ENCODE measurements at places on chromosomes 7 and 10. TPM values are rescaled to one million over a fixed set of nuclear protein-coding genes. Genes with fewer than 3 reads are reported as not detected.

Gene SPDYE5
- not detected for total RNA-seq

Gene C7orf33
- total RNA-seq: not detected

Gene GJD4
- total RNA-seq: not detected

DNA sequence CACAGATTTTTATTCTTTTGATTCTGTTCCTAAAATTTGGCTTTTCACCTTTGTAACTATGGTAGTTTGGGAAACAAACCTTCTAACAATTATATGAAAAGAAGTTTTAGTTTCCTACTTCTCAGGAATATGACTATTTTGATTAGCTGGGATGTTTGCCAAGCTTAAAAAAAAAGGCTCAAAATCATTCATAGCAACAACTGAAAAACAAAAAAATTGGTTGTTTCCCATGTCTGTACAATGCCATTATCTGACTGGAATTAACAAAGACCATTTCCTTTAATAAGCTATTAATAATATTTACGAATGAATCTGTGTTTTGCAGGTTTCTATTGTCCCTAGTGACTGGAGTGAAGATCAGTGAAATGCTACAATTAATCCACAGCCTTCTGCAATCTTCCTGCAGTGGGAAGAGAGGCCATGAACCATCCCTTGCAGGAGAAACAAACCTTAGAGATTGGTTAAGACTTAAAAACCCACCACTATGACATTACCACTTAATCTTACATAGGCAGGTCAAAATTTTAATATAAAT is 4.2 kb downstream of the PURB start:
- no peak for DNase-seq

- DNase-seq: no peak
Observed at GRCh38 chr7:16954321-16954720, 72.5 kb upstream of the AGR3 start.

DNA sequence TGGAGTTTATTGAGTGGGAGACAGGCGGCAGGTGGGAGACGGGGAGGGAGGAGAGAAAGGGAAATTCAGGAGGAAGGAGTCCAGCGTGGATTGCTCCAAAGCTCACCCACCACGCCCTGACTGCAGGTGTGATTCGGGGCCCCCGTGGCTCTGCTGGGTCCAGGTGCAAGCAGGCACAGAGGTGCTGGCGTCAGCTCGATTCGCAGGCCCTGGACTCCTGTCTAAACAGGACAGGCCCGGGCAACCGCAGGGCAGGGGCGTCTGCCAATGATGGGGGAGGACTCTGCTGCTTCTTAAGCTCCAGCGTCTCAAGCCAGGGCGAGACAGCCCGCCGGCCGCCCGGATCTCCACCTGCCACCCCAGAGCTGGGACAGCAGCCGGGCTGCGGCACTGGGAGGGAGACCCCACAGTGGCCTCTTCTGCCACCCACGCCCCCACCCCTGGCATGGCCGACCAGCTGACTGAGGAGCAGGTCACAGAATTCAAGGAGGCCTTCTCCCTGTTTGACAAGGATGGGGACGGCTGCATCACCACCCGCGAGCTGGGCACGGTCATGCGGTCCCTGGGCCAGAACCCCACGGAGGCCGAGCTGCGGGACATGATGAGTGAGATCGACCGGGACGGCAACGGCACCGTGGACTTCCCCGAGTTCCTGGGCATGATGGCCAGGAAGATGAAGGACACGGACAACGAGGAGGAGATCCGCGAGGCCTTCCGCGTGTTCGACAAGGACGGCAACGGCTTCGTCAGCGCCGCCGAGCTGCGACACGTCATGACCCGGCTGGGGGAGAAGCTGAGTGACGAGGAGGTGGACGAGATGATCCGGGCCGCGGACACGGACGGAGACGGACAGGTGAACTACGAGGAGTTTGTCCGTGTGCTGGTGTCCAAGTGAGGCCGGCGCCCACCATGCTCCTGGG is at the start of gene CALML3:
Gene CALML3 (plus strand): TSS at position 321 of the 920 bp plus-strand sequence. CDS start 125 bp downstream, at position 446.
- peak; percentile 54 for DNase-seq

DNA sequence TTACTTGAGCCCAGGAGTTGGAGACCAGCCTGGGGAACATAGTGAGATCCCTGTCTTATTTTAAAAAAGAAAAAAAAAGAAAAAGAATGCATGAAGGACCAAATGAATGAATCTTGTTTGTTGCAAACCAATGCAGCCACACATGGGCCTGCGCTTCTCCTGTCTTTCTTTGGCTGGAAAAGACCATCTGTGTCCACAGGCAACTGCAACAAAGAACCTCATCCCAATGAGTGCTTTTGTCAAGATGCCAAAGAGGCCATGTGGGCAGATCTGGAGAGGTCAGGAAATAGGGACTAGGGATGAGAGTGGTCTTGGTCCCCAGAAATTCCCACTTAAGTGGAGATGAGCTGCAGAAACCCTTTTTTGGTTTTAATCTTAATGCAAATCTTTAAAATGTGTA is 49.8 kb upstream of the DUSP5 start:
- no peak for DNase-seq

GRCh38 chr7:124536156-124536762 is 229.3 kb downstream of the GPR37 start:
- no peak for DNase-seq

DNA sequence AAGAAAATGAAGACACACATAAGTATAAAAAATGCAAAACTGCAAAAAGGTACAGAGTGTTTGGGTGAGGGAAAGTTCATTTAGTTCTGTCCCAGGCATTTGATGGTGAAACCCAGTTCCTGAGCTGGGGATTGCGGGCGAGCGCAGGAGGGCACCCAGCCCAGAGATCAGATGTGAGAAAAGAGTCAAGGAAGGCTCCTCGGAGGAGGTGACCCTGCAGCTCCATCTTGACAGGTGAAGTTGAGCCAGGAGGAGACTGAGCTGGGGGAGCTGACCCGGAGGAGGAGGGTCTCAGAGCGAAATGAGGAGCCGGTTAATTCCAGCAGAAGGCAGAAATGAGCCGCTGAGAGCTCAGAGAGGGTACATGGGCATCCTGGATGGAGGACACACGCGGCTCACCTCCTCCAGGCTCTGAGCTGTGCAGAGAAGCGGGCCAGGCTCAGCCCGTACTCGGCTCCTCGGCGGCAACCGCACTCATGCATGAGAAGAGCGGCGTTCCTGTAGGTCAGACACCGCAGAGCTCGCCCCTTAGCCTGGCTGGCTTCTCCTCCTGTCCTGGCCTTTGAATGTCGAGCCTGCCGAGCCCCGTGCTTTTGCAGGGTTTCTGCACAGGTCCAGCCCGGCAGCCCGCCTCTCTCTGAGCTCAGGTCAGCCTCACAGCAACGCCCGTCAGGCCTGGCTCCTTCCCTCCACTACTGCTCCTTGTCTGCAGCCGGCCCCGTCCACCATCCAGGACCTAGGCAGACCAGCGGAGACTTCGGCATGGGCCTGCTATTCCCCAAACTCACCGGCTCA is 9.5 kb upstream of the RAMP3 start:
- DNase-seq: peak; percentile 44

DNA sequence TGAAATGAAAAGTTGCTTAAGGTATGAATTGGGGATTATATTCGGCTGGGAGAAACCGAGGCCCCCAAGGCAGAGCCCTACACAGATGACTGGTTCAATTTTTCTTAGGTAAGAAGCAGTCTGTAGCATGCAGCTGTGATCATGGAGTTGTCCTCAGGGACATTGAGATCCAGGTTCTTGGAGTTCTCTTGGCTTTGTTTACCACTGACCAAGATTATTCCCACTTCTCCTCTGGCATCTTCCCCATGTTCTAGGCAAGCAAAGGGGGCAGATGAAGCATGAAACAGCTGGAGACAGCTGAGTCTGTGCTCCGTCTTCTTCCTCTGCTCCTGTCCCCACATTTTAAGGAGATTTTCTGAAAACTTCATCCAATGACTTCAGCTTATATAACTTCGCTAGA is 129.5 kb upstream of the BMPER start:
- DNase-seq: no peak

GRCh38 chr7:45015313-45015712 is 15.3 kb downstream of the CCM2 start:
- DNase-seq: no peak

DNA sequence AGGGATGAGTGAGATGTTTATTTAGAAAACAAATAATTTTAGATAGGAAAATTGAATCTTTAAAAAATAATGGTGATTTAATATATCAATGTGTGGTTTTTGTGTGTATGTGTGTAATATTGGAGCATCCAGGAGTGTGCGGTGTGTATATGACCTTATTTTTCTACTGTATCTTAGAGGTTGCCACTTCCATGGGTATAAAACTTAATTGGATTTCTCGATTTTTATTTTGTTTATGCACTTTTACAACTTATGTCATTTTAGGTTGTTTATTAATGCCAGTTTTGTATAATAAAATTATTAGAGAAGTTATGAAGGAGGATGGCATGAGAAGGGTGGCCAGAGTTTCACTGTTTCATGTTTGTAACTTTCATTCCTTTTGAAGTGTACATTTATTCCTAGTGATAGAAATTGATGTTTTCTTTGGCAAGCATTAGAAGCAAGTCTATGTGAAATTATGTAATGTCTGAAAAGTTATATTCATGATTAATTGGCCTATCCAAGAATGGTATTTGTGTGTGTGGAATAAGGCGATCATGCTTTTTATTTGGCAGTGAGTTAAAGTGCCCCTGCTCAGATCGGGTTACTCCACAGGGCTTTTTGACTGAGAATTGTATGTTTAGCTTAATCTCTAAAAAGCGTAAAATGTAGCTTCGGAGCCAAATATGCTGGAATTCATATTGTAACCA is 110.3 kb downstream of the KAT6B start:
- no peak for DNase-seq

DNA sequence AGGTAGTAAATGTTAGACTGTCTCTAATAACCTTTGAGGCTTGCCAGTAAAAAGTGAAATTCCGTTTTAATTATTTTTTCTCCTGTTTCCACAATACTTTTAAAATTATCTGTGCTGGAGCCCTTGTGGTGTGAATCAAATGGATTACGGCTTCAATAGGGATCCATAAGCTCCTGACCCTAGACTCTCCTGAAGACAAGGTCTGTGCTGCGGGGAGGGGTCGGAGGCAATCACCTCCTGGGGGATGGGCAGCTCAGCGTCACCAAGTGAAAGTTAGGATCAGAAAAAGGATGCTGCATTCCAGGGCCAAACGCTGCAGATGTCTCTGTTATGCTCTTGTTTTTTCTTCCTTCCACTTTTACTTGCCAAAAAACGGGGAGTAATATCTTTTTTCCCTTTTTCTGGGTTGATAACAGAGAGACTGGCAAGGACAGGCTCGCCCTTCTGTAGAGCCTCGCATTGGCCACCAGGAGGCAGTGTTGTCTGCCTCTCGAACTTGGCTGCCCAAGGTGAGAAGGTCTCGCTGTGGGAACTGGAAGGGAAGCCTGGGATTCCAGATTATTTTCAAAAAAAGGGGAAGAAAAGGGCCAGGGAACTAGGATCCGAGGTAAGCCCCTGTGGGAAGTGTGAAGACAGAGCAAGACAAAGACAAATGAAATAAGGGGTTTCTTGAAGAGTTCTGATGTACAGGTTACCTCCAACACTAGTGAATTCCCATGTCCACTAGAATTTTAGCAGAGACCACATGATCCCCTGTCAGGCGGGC is 621.9 kb downstream of the ACTR3B start:
- DNase-seq: no peak

- DNase-seq: no peak
Observed at GRCh38 chr7:93574646-93575554, at the start of gene CALCR. Gene CALCR (minus strand): TSS chr7:93574724. CDS start chr7:93486981, 87,743 bp downstream.

- no peak for DNase-seq
Observed at GRCh38 chr7:39164887-39165286, 187.2 kb downstream of the POU6F2 start.

DNA sequence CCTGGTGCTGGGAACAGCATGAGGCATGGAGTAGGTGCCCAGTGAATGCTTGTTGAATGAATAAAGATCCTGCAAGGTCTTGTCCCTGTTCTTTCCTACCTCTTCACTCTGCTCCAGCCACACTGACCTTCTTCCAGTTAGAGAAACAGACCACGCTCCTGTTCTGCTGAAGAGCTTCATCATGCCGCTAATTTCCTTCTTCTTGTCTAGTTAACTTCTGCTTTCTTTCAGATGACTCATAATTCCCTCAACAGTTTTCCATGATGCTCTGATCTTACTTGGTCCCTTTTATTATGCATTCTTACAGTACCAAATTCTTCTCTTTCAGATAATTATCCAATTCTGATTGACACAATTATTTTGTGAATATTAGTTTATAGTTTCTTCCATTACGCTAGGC is 59.5 kb upstream of the C1QL3 start:
- DNase-seq: no peak

DNA sequence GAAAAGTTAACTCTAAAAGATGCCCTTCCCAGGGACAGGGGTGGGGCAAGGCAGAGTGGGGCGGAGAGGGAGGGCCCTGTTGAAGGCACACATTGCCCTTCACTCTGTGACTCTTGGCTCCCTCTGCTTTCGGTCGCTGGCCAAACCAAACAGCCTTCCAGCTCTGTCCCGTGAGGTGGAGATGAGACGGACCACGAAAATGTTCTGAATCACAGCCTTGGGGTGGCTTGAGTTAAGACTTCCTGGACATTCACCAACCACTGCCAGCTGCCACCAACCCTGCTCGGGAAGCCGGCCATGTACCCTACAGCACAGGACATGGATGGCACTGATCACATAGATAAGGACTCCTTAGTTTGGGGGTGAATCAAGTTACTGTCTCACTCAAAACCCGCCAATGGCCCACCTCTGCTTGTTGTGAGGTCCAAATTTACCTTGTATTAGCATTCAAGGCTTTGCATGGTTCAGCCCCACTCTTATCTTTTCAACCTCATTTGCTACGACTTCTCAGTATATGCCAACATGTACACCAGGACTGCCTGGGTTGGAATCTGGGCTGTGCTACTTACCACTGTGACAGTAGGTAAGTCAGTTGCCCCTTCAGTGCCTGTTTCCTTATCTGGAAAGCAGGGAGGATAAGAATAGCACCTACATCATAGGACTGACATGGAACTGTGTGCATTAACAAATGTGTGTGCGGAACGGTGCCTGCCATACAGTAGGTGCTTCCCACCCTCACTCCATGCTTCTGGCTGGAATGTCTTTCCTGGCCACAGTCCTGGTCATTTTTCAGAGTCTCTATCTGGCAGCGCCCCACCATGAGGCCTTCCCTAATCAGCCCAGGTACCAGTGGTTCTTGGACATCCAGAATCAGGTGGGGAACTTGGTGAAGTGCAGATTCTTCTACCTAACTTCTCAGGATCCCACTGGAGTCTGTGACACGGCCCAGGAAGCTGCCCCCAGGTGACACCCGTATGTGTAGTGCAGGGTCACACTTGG is 28.0 kb downstream of the ITPRIP start:
- no peak for DNase-seq

DNA sequence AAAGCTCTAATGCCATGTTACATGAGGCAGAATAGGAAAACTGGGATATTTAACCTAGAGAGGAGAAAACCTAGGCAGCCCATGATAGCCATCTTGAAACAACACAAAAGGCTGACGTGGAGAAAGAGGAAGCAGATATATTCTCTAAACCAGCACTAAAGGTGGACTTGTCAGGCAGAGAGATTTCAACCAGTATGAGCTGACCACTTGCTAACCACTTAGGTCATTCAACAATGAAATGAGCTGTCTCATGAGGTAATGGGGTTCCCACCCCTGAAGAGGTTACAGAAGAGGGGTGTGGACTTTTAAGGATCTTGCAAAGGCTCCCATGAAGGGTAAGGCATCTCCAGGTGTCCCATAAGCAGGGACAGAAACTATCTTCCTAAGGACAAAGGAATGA is 26.8 kb upstream of the EGR2 start:
- no peak for DNase-seq

All from natural killer cell treated with Interleukin-12 subunit alpha and Interleukin-12 subunit beta and Interleukin-15 and Interleukin-18, amount 100 ng/mL, for 72 hours (primary cell).